ENCODE measurements at places on chromosomes 1 and 21.
A peak's percentile ranks its signal among the peaks of the same experiment; 100 is the strongest.

DNA sequence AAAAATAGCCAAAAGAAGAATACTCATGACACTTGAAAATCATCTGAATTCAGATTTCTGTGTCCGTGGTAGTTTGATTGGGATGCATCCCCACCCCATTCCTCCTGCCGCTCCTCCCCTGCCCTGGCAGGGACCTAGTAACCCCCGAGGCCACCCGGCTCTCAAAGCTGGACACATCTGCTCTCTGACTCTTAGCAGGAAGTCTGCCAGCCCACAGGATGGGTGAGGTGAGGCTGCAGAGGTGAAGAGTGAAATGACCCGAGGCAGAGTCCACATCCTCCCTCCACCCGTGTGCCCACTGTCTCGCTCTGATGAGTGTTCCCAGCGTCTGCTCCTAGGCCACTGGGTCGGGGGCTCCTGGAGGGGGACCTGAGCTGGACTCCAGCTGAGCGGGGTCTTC is 308.5 kb upstream of the VAMP3 start:
- no peak for DNase-seq

- DNase-seq, result peak; percentile 69
Measured at GRCh38 chr1:206739411-206740076, 31.0 kb upstream of the IL19 start.

- no peak for DNase-seq
Measured at GRCh38 chr1:53182716-53183094, 13.9 kb upstream of the CPT2 start.

- DNase-seq, result no peak
Measured at GRCh38 chr1:235366286-235366685, 941 bp upstream of the TBCE start.

- DNase-seq, result no peak
Measured at GRCh38 chr1:64031236-64031635, 172.2 kb upstream of the UBE2U start.

DNA sequence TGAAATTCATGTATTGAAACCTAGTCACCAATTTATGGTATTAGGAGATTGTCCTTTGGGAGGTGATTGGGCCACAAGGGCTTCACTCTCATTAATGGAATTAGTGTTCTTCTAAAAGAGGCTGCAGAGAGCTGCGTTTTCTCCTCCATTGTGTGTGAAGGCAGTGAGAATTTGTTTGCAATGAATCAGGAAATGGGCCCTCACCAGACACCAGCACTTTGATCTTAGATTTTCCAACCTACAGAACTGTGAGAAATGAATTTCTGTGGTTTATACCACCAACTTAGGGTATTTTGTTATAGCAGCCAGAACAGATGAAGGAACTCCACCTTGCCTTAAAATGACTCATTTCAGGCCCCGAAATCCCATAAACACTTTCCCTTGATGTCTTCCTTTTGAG is 544.2 kb downstream of the RWDD3 start:
- DNase-seq, result no peak

GRCh38 chr1:176617881-176618280 is 154.9 kb downstream of the PAPPA2 start:
- DNase-seq, result no peak

DNA sequence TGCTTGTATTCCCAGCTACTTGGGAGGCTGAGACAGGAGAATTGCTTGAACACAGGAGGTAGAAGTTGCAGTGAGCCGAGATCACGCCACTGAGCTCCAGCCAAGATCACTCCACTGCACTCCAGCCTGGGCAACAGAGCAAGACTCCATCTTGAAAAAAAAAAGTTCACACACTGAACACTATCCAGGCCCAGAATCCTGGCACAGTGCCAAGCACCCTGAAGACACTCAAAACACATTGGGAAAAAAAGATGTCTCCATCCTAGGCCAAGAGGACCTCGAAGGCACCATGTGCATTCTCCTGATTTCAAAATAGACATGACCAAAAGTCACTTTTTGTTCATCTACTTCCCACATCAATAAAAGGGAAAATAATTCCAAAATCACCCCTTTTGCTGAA is 38.7 kb downstream of the SLC9A1 start:
- no peak for DNase-seq

- no peak for DNase-seq
Measured at GRCh38 chr21:45601551-45601950, 42.0 kb upstream of the PCBP3 start.

DNA sequence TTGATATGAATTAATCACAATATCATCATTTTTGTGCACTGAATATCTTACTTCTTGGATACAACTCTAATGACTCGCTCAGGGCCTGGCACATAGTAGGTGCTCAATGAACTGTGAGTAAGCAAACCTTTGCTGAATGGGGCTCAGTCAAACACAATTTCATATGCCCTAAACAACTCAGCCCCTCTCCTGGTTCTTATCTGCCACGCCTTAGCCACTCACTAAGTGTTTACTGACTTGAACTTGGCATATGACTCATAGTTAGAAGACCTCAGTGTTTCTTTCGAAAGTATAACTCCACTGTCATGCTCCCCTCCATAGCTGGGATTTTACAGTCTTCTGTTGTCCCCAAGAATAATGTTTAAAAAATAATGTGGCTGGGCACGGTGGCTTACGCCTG is 4.8 kb upstream of the IFNLR1 start:
- DNase-seq, result peak; percentile 57

GRCh38 chr1:203000217-203000944 is 6.8 kb upstream of the TMEM183A start:
- DNase-seq, result no peak

GRCh38 chr1:44926311-44926781 is 60.0 kb downstream of the EIF2B3 start:
- peak; percentile 63 for DNase-seq

Measured in myocyte (in vitro differentiated cells).